Stimulated activated CD4-positive, alpha-beta T cell treated with anti-CD3 and anti-CD28 coated beads, TNF-alpha, amount 100 ng/mL, for 1 hour (primary cell): ENCODE measurements at places on chromosomes 2 and 18.

DNA sequence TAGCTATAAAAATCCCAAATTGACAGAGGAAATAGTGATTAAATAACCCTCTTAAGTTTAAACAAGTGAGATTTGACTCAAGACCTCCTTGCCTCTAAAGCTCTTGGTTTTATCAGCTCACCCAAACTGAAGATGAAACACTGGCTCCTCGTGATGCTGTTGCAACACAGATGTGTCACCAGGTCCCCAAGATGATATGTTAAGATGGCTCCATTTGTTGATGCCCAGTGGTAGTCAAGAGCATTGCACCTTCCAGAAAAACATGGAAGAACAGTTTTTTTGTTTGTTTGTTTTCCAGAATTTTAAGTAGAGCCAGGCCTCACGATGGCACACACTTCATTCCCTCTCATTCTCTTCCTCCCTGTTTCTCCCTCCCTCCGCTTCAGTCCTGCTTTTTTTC is 399.8 kb downstream of the TXNL1 start:
- DNase-seq: no peak

- no peak for DNase-seq
Measured at GRCh38 chr2:187453078-187453641, 5.1 kb upstream of the CALCRL start.

- DNase-seq: no peak
Measured at GRCh38 chr2:96245609-96246390, 20.0 kb downstream of the TMEM127 start.

DNA sequence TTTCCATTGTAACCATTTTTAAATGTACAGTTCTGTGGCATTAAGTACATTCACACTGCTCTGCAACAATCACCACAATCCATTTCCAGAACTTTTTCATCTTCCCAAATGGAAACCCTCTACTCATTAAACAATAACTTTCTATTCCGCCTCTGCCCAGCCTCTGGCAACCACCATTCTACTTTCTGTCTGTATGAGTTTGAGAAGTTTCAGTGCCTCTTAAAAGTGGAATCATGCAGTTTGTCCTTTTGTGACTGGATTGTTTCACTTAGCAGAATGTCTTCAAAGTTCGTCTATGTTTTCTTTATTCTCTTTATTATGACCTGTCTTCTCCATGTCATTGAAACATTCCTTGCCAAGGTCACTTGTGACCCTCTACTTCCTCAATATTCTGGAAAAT is 22.0 kb upstream of the PELI1 start:
- no peak for DNase-seq

GRCh38 chr2:98012561-98012991 is 16.8 kb upstream of the TMEM131 start:
- no peak for DNase-seq
